ENCODE measurements at places on chromosomes 6 and 20.

GRCh38 chr20:47412083-47412482 lies 55.6 kb upstream of the ZMYND8 start:
- no peak for DNase-seq

DNA sequence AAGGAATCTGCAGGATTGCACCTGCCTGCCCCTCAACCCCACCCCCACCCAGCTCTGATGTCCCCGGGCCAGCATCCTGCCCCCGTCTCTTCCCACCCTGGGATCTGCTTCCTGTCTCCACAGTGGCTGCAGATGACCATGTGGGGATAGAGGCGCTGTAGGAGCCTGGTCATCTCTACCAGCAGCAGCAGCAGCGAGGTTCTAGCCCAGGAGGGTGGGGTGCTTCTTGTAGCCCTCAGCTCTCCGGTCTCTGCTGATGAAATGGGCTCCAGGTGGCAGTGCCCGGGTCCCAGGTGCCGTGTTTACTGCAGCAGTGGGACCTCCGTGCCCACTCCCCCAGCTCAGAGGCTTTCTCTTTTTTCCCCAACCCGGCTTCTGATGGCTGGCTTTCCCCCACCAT lies 25.2 kb downstream of the CAPN11 start:
- no peak for DNase-seq

DNA sequence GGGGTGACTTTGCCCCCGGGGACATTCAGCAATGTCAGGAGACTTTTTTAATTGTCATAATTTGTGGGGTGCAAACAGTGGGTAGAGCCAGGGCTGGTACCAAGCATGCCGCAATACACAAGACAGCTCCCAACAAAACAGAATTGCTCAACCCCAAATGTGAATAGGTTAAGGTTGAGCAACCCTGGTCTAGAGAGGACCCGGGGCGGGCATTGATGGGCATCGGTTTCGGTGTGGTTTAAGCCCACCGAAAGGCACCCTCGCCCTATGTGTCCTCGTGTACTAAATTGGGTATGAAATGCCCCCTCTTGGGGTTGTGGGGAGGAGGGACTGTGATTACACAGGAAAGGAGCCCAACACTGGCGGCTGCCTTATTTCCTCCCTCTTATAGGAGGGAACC lies 36.0 kb downstream of the KIAA1755 start:
- DNase-seq: no peak

- no peak for DNase-seq
Observed at GRCh38 chr20:5486377-5487054, 169.8 kb upstream of the PROKR2 start.

Data from thymus (tissue), 14 donors.